ENCODE measurements at places on chromosomes 3 and 15.

- DNase-seq = no peak
Measured at GRCh38 chr3:23830869-23831484, 25.2 kb downstream of the UBE2E1 start.

- no peak for DNase-seq
Measured at GRCh38 chr15:63015618-63016017, 26.9 kb upstream of the TPM1 start.

- DNase-seq = no peak
Measured at GRCh38 chr3:151379083-151379734, 5.3 kb downstream of the P2RY12 start.

- DNase-seq = peak; percentile 14
Measured at GRCh38 chr3:48301020-48301799, 32.3 kb downstream of the SPINK8 start.

- no peak for DNase-seq
Measured at GRCh38 chr3:34419801-34420200, 621.4 kb downstream of the PDCD6IP start.

DNA sequence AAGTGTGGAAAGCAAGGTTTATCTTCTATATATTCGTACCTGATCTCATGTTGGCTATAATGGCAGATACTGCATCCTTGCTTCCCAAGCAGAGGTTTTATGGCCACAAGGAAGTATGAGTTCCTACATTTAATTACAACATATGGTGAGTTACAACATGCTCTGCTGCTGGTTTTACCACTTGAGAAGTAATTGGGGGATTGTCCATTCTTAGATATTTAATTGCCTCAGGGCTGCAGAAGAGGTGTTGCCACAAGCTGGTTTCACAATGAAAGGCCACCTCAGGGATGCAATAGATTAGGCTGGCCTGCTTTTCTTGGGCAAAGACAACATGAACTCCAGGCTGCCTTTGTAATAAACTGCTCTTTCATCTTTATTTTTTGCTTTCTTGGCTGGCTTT lies 48.6 kb downstream of the RAP2B start:
- no peak for DNase-seq

GRCh38 chr3:197368821-197369220 lies 70.4 kb upstream of the DLG1 start:
- DNase-seq = no peak

DNA sequence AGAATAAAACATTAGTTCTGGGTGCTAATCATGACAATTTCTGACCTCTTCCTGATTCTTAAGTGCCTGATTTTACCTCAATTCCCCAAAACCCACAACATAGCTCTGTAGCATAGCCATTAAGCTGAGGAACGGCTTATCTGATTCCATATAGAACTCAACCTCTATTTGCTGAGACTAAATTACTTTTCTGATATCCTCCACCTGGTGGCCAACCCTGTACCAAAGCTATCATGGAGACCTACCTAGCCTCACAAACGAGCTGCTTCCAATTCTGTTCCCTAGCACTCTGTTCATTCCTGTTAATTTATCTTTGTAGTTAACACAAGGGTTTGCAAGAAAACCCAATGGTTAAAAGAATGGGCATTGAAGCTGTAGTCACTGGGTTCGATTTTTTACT lies 245.2 kb downstream of the PLOD2 start:
- no peak for DNase-seq

GRCh38 chr3:183341545-183342288 lies 86.7 kb downstream of the MCF2L2 start:
- DNase-seq = no peak

DNA sequence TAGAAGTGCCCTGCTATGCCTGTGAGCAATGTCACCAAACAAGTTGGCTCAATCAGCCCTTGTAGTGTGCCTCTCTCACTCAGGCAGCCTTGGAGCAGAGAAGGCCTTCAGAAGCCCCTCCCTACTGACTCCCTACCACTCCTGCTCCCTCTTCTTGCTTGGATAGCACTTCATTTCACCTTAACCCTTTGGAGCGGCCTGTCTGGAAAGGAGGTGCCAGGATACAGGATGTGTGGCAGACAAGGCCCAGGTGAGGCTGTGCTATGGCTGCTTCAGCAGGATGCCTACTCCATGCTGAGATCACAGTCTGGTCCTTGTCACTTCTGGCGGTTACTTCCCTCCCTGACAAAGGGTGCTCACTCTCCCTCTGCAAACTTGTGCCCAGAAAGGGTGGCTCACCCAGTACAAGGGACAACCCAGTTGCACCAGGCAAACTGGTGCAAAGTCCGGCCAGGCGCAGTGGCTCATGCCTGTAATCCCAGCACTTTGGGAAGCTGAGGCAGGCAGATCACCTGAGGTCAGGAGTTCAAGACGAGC lies 1.1 kb downstream of the MON1A start:
- DNase-seq = no peak

GRCh38 chr3:172357850-172358754 lies 90.2 kb downstream of the GHSR start:
- DNase-seq = no peak

DNA sequence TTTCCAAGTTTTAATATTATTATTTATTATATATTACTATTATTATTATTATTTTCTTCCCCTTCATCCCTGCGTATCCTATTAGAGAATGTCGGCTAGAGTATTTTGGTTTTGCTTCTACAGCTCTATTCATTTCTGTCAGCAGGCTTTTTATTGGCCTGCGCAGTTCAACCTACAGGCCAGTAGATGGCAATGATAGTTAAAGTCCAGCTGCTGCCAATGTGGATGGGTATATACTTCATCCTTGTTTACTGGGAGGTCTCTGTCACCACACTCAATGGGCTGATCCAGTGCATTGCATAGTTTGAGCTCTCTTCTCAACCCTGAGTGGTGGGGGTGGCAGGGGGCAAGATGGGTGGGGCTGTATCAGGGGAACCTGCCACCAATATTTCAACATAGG lies 799.8 kb downstream of the NSUN3 start:
- DNase-seq = peak; percentile 10

DNA sequence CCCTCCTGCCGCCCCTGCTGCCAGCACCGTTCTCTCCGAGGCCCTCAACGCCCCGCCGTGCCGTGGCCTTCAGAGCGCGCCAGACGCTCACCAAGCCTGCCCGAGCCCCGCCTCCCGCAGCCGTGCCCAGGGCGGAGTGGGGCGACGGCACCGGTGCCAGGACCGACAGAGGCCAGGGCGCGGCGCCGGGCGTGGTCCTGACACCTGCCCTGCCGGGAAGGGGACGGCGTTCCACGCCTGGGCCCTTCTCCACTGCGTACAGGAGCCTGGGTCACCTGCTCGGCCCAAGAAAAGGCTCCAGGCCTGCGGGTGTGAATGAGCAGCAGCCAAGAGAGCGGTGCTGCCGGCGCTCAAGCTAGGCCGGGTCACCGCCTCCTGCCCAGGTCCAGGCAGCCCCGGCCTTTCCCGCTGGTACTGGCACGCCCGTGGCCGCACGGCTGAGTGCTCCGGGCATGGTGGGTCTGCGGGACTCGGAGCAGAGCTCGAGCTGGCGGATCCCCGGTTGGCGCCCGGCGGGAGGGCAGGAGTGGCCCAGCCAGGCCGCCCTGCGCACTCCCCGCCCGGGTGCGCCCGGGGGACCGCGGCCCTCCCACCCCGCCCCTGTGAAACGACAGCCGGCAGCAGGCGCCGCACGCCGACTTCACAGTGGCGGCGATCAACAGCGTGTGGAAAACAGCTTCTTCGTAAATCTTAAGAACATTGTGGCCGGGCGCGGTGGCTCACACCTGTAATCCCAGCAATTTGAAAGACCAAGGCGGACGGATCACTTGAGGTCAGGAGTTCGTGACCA lies 4.2 kb downstream of the OCA2 start:
- no peak for DNase-seq

DNA sequence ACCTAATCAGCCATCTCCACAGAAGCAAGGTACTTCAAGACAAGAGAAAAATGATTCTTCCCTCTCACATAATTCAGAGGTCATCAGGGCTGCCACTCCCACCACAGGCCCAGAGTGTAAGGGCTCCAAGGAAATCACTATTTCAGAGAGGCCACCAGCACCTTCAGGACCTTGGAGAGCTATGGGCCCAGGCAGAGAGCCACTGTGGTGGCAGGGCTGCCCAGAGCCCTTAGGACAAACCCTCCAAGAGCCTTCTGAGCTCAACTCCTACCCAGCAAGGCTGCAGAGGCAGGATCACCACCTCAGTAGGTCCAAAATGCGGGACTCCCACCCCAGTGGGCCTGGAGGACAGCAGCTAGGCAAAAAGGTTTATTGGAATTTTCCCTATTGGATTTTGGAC lies 17.9 kb upstream of the FAN1 start:
- no peak for DNase-seq

GRCh38 chr3:127011270-127011992 lies 28.5 kb downstream of the PLXNA1 start:
- no peak for DNase-seq

DNA sequence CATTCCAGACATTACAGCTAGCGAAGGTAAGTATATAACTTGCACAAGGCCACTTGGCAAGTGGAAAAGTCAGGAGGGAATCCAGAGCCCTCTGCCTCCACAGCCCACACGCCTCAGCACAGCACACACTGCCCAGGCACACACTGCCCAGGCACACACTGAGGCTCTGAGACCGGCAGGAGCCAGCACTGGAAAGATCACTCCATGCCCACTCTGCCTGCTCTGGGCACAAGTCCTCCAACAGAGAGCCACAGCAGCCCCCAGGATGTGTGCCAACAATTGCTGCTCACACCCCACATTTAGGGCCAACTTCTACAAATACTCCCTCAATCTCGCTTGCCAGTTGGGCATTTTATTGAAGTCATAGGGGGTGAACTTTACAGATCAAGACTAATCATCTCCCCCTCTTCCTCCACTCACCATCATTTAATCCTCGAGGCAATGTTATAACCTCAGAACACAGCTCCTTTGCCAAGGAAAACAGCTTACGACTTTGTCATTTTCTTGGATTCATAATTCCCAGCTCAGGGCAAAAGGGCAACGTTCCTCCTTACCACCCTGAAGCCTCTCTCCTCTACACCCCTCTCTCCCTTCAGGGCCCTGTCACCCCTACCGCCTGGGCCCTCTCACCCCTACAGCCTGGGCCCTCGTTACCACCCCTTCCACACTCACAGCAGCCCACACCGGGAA lies 53.0 kb upstream of the TPM1 start:
- no peak for DNase-seq

- DNase-seq = no peak
Measured at GRCh38 chr15:92053753-92054316, 200.3 kb downstream of the SLCO3A1 start.

DNA sequence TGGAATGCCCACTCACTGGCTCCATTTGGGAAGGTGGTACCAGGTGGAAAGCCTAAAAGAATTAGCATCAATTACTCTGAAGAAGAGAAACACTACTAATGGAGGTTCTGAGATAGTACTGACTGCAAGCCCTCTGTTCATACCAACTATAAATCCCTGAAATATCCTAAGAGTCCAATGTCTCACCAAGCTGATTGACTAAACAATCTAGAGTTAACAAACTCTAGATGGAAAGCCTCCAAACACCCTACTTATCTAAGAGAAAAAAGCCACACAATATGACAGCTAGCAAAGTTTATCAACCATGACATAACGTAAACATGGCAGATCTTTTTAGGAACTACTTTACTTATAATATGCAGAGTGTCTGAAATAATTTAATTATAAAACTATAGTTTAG lies 59.2 kb downstream of the GPR176 start:
- no peak for DNase-seq

DNA sequence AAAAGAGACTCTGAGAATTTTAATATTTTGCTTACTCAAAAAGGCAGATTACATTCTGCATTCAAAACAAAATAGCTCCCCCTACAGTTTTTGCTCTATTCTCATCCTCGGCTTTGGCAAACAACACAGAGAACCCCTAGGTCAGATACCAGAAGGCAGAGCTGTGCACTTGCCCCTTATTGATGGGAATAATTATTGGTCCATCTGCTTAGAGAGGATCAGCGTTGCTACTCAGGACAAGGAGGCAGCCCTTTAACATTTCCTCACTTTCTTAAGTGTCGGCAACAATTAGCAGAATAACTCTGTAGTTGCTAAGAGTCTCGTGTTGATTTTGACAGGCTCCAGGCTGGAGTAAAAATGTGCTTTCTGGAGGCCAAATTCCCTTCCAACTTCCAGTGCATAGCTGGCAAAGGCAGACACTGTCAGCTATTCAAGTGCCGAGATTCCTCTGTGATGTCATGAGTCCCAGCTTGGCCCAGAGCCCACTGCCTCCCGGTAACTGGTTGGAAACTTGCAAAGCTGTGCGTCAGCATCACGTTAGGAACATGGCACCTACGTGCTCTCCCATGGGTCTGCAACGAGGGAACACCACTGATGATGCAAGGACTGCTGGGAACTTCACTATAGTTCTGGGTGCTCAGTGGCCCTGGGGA lies 482.7 kb upstream of the ADAMTS9 start:
- DNase-seq = no peak

- DNase-seq = no peak
Measured at GRCh38 chr3:27354588-27355203, 14.5 kb downstream of the NEK10 start.

DNA sequence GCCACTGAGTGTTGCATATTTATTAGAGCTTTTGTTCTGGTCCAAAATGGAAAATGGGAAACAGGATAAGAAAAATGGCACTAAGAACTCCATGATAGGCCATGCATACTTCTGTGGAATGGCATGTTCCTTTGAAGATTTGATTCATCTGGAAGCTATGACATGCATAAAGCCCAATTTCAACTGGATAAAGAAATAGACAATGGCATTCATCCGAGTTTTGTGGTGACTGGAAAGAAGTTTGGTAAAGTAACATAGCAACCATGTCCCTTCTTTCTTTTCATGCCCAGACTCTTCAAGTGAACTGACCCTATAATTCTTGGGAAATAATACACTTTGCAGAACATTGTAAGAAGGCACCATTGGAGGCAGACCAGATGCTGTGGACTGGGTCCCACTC lies 368.4 kb upstream of the IL12A start:
- no peak for DNase-seq

DNA sequence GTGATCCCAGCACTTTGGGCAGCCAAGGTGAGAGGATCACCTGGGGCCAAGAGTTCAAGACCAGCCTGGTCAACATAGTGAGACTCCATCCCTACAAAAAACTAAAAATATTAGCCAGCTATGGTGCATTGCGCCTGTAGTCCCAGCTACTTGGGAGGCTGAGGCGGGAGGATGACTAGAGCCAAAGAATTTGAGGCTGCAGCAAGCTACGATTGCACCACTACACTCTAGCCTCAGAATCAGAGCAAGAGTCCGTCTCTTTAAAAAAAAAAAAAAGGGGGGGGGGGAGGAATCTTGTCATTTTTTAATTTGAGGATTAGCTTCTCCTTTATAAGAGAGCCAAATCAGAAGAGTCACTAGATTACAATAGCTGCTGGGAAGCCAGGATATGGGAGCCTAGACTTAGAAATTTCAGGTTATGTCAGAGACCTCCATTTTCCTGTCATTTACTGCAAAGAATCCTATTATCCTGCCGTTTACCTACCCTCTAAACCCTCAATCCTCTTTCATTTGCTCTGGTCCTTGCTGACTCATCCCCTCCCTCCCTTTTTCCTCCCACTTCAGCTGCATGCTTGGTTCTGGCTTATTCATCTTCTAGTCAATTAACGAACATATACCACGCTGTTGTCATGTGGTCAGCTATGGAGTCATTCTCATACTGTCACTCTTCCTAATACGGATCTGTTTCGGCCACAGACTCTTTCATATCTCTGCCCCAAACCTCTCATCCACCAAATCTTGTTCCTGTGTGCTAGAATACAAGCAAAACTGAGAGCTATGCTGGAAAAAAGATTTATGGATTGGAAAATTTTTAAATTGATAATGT lies 83.8 kb upstream of the PPIB start:
- no peak for DNase-seq

GRCh38 chr3:62007036-62007435 lies 366.3 kb downstream of the FEZF2 start:
- DNase-seq = no peak
